ENCODE measurements at places on chromosomes 7 and 10.

DNA sequence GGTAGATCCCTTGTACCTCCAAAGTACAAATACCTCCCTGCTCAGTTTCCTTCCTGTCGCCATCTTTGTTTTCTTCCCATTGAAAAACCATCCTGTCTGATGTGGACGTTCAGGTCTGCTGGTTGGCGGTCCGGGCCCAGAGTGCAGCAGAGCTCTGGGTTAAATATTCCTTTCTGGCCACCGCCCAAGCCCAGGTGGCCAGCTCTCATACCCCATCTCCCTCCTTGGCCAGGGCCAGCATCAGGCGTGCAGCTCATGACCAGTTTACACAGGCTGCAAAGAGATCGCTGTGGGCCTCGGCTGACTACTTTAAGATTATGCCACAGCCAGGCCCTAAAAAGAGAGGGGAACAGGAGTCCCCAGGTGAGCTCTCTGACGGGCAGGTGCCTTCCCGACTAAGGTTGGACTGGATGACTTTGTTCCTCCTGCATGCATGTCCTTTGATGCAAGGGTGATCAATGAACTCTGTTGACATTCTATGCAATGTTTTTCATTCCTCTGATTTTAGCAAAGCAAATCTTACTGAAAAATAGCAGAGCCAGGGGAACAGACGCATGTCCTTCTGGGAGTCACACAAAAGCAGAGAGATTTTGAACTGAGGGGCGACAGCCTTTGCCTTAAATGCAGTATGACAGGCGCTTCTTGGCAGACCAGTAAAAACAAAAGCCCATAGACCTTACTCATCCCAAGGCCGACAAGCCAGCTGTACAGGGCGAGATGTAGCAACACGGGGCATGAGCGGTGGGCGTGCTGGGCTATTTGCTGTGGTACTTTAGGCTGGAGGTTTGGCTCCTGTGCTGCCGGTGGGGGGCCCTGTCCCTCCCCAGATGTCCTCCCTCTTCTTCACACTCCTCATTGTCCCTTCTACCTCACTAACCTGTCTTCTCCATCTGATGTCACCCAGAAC lies 33.3 kb upstream of the SH2B2 start:
- no peaks in the 10 kb centered on the region for H3K4me1 ChIP-seq
- no peak for DNase-seq
- peaks cover 4% of the 10 kb centered on the region for H3K36me3 ChIP-seq
- no peaks in the 10 kb centered on the region for H3K27me3 ChIP-seq
- no peak overlapping the region for H3K27ac ChIP-seq
- H3K4me3 ChIP-seq, result no peak overlapping the region

- no peak overlapping the region for H3K27ac ChIP-seq
- DNase-seq, result no peak
- H3K4me3 ChIP-seq, result no peak overlapping the region
- peaks cover 2% of the 10 kb centered on the region for H3K27me3 ChIP-seq
Measured at GRCh38 chr10:126102636-126103035, 206.3 kb downstream of the FANK1 start.

DNA sequence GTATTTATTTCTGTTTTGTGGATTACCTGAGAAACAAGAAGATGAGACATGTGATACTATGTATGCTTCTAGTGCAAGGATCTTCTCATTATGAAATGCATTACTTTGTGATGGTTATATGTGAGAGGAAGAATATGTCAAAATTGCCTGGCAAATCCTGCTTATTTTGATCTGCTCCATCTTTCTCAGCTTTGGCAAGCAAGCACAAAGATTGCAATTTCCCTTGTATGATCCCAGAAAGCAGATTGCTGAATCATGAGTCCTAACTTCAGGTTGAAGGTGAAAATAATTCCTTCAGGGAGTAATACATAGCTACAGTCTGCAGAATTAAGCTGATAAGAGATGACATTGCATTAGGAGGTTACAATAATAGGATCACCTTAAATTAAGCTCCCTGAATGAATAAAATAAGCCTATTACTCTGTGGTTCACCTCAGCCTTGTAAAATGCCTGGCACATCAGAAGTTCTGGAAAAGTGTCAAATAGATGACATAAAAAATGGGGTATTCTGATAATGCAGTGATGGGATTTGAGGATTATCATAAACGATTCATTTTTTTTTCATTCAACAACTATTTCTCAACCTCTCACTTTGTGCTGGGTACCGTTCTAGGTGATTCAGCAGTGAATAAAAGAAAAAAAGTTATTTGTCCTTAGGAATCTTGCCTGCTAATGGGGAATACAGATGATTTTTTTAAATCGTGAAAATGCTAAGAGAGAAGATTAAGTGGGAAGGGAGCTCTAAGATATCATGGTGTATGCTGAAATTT lies 120.7 kb downstream of the CHN2 start:
- peaks cover 2% of the 10 kb centered on the region for H3K4me1 ChIP-seq
- no peak overlapping the region for H3K4me3 ChIP-seq
- no peak overlapping the region for H3K27ac ChIP-seq
- DNase-seq, result no peak
- H3K27me3 ChIP-seq, result no peaks in the 10 kb centered on the region

- H3K36me3 ChIP-seq, result no peaks in the 10 kb centered on the region
- no peaks in the 10 kb centered on the region for H3K4me1 ChIP-seq
- no peak overlapping the region for H3K4me3 ChIP-seq
- DNase-seq, result no peak
Measured at GRCh38 chr7:49718760-49719159, 54.7 kb upstream of the VWC2 start.

DNA sequence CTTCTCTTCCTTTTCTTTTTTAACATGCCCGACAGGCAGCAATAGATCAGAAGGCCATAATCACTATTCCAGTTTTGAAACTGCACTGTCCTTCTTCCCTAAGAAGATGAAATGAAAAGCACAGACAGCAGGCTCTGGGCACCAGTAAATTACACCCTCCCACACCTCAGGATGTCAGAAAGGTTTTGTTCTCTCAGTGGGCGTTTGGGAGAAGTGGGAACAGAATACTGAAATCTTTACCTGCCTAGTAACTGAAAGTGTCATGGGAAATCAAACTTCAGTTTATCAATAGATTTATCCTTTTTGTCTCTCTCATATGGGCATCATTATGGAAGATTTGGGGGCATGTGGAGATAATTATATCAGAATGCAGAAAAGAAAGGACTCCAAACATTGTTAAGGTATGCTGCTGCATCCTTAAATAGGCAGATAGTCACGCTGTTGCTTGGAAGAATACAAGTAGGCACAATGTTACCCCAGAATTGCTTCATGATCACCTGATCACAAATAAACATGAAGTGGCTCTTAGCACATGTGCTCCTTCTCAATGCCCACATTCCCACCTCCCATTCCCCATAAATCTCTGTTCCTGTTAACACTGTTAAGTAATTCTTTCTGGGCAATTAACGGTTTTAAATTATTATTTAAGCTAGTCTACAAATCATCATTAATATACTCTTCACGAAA lies 113.3 kb downstream of the DOCK4 start:
- H3K36me3 ChIP-seq, result no peaks in the 10 kb centered on the region
- no peak overlapping the region for H3K27ac ChIP-seq
- H3K4me3 ChIP-seq, result no peak overlapping the region
- DNase-seq, result no peak

DNA sequence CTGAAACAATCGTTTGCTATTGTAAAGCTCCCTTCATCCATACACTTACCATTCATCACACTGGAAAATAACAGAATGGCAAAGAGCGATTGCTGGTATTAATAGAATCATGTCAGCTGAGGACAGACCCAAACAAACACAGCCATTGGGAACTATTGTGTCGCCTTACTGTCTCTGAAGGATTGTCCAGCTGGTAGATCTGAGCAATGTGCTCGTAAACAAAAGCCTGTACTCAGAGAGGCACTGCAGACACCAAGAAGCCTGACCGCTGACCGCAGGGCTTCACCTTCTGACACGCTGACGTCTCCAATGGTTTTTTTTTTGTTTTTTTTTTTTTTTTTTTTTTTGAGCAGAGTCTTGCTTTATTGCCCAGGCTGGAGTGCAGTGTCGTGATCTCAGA lies 151.0 kb upstream of the FRMD4A start:
- no peak overlapping the region for H3K27ac ChIP-seq
- peaks cover 16% of the 10 kb centered on the region for H3K27me3 ChIP-seq
- H3K4me3 ChIP-seq, result no peak overlapping the region
- no peaks in the 10 kb centered on the region for H3K4me1 ChIP-seq

DNA sequence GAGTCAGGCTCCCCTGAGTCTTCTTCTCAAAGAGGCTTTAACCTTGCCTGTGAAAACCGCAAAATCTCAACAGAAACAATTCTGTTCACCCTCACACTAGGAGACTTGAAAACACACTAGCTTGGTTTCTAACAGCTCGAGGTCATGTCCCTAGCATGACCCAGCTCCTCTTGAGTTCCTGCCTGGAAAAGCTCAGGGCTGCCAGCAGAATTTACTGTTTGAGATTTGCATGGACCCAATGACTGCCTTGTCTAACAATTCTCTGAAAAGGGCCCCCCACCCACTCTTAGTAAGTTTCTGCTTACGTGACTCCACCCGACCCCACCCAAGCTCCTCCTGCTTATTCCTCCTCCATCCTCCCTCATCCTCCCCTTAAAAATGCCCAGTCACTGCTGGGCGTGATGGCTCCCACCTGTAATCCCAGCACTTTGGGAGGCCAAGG lies 85.1 kb upstream of the KMT2C start:
- H3K27me3 ChIP-seq, result peaks cover 12% of the 10 kb centered on the region
- H3K27ac ChIP-seq, result no peak overlapping the region
- no peak for DNase-seq
- H3K4me1 ChIP-seq, result no peaks in the 10 kb centered on the region

DNA sequence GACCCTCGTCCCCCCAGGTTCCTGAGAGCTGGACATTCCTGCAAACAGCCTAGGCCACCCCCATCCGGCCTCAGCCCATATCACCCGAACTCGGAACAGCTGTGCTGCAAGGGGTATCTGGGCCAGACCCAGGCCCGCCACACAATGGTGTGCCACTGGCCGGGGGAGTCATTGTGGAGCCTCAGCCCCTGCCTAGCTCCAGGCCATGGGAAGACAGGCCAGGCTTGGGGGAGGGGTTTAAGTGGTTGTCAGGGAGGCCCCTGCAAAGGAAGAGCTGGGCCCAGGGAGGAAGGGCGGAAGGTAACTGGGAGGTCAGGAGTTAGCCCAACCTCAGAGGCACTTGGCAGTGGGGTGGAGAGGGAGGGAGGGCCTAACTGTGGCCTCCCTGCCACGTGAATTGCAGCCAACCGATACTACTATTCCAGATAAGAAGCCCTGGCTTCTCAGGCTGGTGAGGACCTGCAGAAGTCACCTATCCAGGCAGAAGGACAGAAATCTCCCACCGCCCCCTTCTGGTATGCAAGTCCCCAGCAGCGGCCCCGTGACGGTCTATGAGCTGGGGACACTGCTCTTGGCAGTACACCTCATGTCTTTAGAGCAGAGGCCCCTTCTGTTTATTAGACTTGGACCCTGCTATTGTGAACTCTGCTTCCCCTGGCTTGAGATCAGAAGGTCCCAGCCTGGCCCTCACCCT lies 26.8 kb downstream of the VSIR start:
- DNase-seq, result no peak
- H3K36me3 ChIP-seq, result peaks cover 32% of the 10 kb centered on the region
- H3K27ac ChIP-seq, result peak overlapping the region; percentile 92
- H3K27me3 ChIP-seq, result no peaks in the 10 kb centered on the region

- no peak overlapping the region for H3K4me3 ChIP-seq
- H3K4me1 ChIP-seq, result no peaks in the 10 kb centered on the region
- no peaks in the 10 kb centered on the region for H3K27me3 ChIP-seq
- H3K36me3 ChIP-seq, result no peaks in the 10 kb centered on the region
- no peak for DNase-seq
Measured at GRCh38 chr10:15627617-15628196, 92.0 kb downstream of the ITGA8 start.

GRCh38 chr10:75611172-75611992 lies 180.0 kb downstream of the LRMDA start:
- no peaks in the 10 kb centered on the region for H3K4me1 ChIP-seq
- peaks cover 6% of the 10 kb centered on the region for H3K27me3 ChIP-seq
- H3K36me3 ChIP-seq, result no peaks in the 10 kb centered on the region

DNA sequence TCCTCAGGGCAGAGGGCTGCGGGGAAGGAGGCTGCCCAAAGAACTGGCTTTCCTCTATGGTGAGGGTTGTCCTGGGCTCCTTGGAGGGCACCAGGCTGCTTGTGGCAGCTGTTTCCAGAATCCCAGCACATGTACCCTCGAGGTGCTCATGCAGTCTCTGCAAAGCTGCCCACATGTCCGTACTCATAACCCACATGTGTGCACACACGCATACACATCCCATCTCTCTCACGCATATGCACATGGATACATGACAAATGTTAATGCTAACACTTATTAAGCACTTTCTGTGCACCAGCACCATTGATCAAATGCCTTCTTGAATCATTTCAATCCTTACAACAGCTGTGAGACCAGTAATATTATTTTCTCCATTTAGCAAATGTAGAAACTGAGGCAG lies 36.3 kb upstream of the COMTD1 start:
- H3K27me3 ChIP-seq, result peaks cover 2% of the 10 kb centered on the region
- no peak for DNase-seq
- H3K36me3 ChIP-seq, result no peaks in the 10 kb centered on the region
- no peak overlapping the region for H3K4me3 ChIP-seq
- no peak overlapping the region for H3K27ac ChIP-seq

DNA sequence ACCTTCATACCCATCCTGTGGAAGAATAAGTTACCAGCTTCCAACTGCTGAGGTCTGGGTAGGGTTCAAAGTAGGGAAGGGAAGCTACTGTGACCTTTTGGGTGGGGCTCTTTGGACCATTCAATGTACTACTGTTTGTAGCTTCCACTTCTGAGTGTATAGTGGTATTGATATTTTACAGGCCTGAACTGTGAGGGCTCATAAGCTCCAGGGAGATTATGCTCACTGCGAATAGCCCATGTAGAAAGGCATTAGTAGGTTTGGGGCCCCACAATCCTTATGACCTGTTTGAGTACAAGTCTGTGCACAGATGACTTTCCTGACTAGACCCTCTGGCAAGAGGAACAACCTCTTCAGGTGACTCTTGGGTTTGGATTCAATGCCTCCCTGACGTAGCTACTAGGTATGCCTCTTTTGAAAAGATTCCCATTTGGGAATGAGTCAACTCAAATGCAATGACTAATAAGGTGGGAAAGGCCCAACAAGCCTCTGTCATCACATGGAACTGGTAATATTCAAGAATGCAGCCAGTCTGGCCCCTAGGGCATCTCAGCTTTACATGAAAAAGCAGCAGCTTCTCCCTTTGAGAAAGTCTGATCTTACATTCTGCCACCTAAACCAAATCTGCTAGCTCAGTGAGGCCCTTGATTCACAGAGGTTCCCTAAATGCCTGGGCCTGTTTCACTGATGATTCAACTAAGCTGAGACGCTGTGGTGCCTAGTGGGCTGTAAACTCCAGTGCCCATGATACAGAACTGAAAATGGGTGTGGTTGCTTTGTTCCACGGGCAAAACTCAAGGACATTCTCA lies 79.8 kb downstream of the ABI1 start:
- peaks cover 4% of the 10 kb centered on the region for H3K36me3 ChIP-seq
- H3K27ac ChIP-seq, result peak overlapping the region; percentile 85
- H3K27me3 ChIP-seq, result no peaks in the 10 kb centered on the region
- H3K4me3 ChIP-seq, result peak overlapping the region; percentile 41
